ENCODE measurements at places on chromosomes 11 and 22.
A peak's percentile ranks its signal among the peaks of the same experiment; 100 is the strongest.

- no peak for DNase-seq
Observed at GRCh38 chr22:45088576-45088975, 75.1 kb upstream of the NUP50 start.

DNA sequence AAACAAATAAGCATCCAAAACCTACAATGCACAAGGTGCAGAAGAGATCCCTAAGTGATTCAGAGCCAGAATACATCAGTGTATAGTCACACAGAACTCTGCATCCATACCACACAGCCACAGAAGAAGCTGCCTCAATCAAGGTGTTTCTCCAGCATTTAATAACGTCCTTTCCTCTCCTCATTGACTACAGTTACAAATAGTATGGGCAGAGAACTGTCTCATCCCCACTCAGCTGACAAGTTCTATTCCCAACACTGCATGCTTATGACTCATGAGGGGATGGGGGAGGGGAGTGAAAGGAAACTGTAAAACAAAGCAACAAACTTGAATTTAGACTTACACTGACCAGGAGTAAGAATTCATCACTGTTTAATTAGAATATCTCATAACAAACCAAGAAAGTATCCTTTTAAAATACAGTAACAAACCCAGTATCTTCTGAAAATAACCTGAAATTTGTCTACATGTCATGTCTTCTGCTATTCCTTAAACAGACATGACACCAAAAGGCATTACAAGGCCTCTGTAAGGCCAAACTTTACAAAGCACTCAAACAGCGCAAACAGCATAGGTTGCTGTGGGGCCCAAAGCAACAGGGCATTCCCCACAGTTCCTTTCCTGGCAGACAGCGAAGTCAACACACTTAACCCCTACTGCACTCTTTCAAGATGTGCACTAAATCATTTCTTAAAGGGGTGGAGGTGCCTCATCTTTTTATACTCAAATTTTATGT lies 29.3 kb downstream of the CELF1 start:
- DNase-seq, result no peak

DNA sequence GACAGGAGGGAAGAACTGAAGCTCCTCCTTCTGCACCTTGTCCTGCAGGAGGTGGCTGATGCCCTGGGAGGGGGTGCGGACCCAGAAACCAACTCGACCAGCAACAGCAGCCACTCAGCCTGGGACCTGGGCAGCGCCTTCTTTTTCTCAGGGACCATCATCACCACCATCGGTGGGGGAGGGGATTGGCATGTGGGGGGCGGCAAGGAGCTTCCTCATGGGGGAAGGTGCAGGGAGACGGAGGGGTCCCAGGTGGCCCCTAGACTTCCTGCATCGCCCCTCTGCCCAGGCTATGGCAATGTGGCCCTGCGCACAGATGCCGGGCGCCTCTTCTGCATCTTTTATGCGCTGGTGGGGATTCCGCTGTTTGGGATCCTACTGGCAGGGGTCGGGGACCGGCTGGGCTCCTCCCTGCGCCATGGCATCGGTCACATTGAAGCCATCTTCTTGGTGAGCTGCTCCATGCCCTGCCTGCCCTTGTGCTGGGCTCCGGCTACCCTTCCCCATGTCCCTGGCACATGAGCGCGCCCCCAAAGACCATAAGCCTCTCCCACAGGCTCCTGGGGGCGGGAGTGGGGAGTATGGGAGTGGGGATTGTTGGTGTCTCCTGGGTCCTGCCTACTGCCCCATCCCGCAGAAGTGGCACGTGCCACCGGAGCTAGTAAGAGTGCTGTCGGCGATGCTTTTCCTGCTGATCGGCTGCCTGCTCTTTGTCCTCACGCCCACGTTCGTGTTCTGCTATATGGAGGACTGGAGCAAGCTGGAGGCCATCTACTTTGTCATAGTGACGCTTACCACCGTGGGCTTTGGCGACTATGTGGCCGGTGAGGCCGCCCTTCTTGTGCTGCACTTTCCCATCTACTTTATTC lies 3.1 kb upstream of the CATSPERZ start:
- DNase-seq, result no peak

DNA sequence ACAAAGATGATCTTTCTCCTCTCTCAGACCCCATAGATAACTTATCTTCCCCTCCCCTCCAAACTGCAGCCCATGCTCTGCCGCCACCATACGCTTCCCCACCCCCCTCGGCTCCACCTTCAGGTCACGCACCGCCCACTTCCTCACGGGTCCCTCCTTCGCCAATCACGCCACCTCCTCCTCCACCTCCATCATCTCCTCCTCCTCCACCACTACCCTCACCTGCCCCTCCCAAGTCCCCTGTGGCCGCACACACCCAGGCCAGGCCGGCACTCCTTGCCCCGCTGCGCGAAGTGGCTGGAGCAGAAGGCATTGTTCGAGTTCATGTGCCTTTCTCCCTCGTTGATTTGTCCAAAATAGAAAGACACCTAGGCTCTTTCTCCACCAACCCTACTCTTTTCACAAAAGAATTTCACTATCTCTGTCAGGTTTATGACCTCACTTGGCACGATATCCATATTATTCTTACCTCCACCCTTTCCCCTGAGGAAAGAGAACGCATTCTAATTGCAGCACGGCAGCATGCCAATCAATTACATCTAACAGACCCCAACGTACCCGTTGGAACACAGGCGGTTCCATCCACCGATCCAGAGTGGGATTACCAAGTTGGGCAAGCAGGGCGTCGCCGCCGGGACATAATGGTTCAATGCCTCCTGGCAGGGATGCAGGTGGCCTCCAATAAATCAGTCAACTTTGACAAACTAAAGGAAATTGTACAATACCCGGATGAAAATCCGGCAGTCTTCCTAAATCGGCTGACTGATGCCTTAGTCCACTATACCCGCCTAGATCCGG lies 12.3 kb upstream of the OR56A3 start:
- DNase-seq, result no peak

GRCh38 chr11:12200279-12200990 lies 90.0 kb downstream of the MICAL2 start:
- no peak for DNase-seq

- no peak for DNase-seq
Observed at GRCh38 chr22:49300241-49300640, 527.4 kb downstream of the BRD1 start.

DNA sequence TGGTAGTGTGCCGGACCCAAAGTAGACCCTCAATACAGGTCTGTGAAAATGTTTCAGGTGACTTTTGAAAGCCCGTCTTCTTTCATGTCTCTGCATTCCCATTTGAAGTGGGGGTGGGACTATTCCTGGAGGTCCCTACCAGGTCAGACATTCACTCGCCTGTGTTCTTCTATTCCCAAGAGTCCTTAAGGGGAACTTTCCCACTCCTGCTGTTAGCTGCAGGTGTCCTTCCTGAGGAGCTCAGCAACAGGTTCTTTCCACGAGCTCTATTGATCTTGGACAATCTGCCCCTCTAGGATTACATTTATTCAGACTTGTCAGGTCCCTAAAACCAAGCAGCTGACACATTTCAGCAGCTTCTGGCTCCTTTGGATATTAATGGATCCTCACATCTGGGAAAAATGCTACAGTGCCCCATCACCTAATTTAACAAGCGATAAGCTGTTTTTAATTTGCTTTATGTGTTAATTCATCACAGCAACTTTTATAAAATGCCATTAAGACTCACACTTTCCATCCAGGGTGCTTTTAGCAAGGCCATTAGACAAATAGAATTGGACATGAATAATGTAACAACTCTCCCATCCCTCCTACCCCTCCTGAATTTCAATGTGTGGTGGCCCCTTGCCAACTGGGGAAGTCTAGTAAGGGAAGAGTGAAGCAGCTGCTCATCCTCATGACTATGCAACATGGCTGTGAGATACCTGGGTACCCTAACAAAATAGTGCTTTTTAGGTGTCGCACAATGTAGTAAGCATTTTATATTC lies 259.5 kb upstream of the CCDC90B start:
- DNase-seq, result no peak

GRCh38 chr11:128133501-128133900 lies 453.9 kb downstream of the ETS1 start:
- DNase-seq, result no peak

DNA sequence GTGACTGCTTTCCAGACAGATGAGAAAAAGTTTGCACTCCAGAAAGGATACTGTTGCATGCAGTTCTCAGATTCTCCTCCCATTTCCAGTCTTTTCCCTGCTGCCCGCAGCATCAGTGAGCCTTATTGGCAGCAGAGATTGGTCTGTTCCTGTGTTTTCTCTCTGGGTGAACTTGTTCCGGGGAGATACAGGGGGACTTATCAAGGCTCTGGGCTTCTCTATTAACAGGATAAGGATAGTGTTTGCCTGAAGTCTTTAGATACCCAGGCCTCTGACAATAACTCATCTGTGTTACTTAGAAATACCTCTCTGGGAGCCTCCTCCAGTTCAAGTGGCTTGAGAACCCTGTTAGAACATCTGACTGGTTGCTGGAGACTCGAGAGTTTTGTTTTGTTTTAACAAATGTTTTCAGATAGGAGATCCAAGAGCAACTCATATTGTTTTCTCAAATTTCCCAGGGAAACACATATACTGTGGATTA lies 154.7 kb downstream of the BLID start:
- no peak for DNase-seq

DNA sequence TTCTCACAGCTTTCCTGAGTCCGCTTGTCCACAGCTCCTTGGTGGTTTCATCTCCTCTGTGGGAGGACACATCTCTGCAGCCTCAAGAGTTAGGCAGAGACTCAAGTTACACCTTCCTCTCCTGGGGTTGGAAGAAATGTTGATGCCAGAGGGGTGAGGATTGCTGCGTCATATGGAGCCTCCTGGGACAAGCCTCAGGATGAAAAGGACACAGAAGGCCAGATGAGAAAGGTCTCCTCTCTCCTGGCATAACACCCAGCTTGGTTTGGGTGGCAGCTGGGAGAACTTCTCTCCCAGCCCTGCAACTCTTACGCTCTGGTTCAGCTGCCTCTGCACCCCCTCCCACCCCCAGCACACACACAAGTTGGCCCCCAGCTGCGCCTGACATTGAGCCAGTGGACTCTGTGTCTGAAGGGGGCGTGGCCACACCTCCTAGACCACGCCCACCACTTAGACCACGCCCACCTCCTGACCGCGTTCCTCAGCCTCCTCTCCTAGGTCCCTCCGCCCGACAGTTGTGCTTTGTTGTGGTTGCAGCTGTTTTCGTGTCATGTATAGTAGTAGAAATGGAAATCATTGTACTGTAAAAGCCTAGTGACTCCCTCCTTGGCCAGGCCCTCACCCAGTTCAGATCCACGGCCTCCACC lies 11.7 kb downstream of the RASD2 start:
- peak; percentile 58 for DNase-seq

DNA sequence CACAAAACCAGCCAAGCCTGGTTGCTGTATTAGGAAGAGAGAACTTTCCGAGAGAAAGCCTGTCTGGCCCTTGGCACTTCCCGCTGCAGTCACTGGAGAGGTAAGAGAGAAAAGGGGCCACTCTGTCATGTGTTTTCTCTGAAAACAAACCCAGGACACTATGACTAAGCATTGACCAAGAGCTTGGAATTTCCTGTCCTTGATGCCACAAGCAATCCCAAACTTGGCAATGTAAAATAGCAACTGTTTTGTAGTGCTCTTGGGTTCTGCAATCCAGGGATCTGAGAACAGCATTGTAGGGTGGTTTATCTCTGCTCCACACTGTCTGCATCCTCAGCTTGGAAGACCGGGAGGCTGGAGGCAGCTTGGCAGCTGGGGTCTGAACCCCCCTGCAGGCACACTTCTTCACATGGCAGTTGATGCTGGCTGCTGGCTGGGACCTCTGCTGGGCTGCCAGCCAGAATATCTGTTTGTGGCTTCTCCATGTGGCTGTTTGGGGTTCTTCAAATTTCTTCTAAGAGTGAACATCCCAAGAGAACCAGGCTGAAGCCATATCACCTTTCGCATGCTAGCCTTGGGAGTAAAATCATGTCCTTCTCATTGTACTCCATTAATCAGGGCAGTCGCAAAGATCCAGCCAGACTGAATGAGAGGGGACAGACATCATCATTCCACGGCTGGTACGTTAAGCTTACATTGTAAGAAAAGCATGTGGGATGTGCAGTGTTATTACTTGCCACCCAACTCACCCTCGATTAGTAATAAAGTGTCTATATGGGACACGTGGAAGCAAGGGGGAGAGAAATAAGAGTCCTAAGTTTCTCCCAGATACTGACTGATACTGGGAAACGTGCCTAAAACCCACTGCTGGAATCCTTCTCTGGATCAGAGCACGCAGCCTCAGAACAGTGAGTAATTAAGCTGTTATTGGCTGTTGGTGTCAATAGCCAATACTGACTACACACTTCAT lies 537.4 kb upstream of the B3GAT1 start:
- no peak for DNase-seq

- no peak for DNase-seq
Observed at GRCh38 chr11:74442636-74443035, 24.7 kb downstream of the KCNE3 start.

- DNase-seq, result no peak
Observed at GRCh38 chr11:74824285-74824982, 75.8 kb downstream of the RNF169 start.

DNA sequence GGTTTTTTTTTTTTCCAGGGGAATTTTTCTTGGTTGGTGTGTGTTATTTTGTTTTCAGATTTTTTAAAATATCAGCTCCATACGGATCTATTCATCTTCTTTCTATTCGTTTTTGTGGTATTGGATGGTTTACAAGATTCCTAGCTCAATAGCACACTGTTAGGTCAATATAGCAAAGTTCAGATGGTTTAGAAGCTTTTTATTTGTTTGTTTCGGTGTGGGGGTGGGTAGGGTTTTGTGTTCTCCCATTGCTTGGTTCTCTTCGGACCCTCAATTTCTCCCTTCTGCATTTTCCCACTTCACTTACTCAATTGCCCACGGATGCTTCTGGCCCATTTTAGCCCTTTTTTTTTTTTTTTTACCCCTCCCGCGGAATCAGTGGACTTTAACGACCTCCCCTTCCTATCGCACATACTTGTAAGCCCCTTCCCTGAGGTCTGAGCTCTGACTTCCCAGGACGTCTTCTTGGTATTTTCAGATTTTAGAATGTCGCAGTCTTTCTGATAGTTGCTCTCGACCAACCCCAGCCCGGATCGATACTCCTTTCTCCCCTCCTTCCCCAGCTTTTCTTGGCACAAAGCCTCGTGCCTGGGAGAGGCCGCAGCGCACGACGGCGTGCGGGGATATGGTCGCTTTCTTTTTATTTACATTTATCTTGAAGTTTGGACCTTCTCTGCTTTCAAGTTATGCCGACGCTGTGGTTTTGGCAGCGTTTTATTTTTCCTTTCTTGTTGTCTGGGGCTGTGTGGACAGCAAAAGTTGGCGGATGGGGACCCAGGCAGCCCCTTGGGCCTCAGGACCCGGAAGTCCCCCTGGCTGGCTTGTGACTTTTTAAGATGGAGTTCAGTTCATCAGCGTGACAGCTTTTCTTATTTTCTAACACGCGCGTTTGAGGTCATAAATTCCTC lies 4.4 kb upstream of the SPDYC start:
- DNase-seq, result no peak

DNA sequence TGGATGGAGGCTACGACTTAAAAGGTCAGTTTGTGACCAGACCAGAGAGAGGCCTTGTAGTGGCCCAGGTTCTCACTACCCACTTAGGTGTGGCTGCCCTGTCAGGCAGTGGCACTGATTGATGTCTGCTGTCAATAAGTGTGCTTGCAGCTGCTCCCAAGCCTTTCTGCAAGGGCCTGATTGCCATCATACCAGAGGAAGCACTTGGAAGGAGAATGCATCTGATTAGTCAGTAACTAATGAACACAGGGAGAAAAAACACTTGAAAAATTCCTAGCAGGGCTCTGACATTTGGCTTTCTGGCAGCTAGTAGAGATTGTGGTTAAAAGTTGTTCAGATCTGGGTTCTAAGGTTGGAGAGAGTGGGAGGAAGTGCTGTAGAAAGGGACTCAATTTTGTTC lies 107.5 kb downstream of the NAV2 start:
- no peak for DNase-seq
